ENCODE measurements at places on chromosomes 5 and 9.

GRCh38 chr5:151174612-151175101 lies 17.1 kb upstream of the ANXA6 start:
- DNase-seq, result peak; percentile 97

DNA sequence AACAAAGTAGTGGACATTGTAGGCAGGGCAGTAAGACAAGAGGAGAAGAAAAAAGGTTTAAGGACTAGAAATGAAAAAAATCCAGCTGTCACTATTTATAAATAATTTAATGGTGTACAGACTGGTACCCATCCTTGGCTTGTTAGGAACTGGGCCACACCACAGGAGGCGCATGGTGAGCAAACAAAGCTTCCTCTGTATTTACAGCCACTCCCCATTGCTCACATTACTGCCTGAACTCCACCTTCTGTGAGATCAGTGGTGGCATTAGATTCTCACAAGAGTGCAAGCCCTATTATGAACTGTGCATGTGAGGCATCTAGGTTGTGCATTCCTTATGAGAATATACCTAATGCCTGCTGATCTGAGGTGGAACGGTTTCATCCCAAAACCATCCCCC lies 62.6 kb upstream of the DMAC1 start:
- DNase-seq, result no peak

GRCh38 chr9:92187989-92188714 lies 72.9 kb upstream of the SPTLC1 start:
- DNase-seq, result no peak

- no peak for DNase-seq
These were observed 716.4 kb downstream of the SEMA5A start for GRCh38 chr5:8829323-8830029.

DNA sequence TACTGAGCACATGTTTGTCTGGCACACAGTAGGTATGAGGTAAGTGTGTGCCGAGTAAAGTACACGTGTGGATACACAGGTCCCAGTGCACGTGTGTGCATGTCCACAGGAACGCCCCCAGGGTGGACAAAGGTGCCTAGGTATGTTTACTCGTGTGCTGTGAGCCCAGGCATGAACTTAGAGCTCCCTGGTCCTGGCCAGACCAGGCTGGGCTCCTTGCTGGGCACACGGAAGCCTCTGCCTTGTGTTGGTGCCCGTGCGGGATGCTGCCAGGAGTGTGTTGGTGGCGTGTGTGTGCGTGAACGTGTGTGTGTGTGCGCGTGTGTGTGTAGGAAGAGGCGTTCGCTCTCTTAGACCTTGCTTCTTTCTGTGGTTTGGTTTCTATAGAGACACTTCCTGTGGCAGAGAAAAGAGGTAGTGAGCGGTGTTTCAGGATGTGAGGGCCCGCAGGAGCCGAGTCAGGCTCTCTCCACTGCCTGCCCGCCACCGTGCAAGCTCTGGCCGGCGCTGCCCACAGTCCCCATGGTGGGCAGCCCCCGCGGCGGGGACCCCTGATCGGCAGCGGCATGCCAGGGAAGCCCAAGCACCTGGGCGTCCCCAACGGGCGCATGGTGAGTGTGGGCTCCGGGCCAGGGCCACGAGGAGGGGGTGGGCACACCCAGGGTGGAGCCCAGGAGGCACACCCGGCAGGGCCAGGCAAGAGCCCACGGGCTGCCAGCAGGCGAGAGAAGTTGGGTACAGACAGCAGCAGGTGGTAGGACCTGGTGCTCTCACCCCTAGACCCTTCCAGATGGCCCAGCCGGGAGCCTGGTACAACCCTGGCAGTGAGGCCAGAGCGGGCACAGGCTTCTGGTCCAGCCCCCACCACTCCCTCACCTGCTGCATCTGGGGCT lies at the start of gene RGS14:
Gene RGS14, plus strand, starts transcription at position 466 of the 893 bp plus-strand sequence. Its CDS starts 101 bp downstream, at position 567.
- peak; percentile 54 for DNase-seq

GRCh38 chr5:38938973-38939372 lies 93.2 kb downstream of the OSMR start:
- no peak for DNase-seq

DNA sequence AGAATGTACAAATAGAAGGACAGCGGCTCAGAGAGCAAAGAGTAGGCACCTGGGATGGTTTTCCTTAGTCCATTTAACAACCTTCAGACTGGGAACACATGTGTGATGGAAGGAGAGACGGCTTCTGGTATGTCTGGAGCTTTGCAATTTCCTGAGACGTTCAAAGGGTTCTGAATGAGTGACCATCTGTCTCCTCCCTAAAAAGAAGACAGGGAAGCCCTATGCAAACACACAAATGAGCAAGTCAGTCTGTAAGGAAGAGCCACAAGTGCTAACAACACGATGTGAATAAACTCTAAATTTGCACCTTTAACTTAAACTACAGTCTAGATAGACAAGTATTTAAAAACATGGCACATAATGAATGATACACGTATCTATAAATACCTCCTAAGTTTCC lies 391.0 kb downstream of the ICE1 start:
- peak; percentile 24 for DNase-seq

- DNase-seq, result no peak
These were observed 109.4 kb downstream of the CCDC192 start for GRCh38 chr5:127812570-127812969.

- DNase-seq, result no peak
These were observed 14.7 kb downstream of the ERP44 start for GRCh38 chr9:100084128-100084453.

DNA sequence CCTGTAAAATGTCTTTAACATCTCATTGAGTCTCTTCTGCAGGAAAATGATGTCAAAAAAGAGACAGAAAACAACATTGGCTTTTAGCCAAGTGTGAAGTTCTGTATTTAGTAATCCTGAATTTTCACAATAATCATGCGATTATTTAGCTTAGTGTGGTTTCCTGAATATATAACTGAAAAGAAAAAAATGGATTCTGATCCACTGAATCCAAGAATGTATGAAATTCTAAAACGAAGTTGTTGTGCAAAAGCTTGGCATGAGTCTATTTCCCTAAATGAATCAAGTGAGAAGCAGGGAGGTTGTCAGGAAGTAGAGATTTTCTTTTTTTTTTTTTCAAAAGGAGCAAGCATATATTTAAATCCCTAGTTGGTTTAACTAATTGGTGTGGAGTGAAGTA lies 145.9 kb upstream of the CDH6 start:
- DNase-seq, result no peak

DNA sequence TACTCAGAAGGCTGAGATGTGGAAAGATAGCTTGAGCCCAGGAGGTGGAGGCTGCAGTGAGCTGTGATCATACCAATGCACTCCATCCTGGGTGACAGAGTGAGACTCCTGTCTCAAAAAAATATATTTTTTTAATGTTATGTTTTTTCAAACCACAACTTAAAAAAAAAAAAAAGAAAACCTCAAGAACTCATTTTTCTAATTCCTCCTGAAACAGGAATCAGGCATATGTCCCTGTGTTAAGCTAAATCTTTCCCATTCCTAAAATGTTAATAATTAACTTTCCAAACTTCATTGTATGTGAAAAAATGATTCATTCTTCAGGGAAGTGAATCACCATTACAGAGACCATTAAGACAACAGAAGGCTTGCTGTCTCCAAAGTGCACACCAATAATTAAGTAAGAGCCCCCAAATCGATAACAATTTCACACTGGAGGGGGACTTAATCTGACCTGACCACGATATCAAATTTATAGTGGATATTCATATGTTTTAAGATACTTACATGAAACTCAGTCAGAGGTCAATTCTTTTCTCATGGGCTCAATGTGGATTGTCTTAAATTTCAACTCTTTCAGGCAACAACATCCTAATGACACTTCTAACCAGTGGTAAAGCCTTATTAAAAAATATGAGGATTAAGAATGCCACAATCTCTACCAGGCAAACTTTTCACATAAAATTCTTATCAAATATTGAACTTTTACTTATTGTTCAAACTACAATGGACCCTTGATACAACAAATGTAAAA lies 5.2 kb downstream of the CEMIP2 start:
- DNase-seq, result no peak

DNA sequence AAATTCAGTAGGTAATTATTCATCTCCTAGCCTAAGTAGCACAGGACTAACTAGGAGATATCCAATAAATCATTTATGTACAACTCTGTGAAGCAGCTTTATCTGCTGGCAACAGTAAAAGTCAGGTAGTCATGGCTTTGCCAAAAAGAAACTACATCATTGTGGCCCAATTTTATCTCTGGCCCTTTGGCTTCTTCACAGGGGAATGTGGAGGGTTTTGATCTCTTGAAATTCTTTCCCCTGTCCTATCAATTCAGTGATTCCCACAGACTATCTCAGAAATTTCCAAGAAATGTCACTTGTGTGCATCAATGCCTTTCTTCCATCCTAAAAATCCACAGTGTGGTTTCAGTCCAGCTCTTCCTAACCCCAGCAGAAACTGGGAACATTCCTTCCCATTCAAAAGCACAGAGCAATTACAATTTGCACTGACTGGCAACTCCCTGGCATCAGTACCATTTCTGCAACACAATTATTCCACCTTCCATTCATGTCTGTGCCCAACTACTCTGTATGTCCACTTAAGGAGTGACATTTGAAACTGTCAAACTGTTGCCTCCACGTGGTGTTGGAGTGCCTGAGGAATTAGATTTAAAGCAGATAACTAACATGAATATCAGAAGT lies 6.6 kb downstream of the CDC14B start:
- no peak for DNase-seq

- DNase-seq, result no peak
These were observed 182.8 kb downstream of the CFAP90 start for GRCh38 chr5:7668161-7668560.

DNA sequence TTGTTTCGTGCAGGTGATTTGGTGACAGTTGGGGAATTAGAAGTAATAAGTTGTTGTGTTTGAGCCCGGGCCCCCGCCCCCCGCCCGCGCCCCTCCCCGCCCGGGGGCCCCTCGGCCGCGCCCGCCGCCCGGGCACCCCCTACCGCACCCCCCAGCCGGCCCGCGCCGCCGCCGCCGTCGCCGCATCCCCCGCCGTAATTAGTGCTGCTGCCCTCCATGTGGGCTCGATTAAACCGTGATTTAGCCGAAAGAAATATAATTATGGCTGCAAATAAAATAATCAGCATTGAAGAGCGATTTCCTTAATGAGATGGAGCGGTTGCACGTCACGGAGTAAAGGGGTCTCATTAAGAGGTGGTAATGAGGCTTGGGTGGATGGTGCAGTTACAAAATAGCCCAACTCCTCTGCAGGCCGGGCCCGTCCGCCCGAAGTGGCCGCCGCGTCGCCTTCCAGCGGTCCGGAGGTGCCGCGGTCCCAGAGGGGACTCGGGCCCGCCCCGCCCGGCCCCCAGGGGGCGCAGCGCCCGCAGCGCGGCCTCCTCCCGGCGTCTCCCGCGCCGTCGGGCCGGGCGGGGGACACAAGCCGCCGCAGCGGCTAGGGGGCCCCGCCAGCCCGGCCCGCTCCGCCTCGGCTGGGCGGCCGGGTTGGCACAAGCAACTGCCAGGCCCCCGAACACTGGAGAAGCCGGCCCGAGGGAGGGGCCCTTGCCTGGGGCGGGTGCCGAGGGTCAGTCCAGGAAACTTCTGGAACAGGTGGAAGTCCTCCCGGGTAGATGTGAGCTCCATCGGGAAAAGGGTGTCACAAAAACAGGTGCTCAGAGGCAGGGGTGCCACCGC lies 6.9 kb upstream of the OTP start:
- peak; percentile 22 for DNase-seq

GRCh38 chr5:153829510-153830065 lies 209.1 kb downstream of the FAM114A2 start:
- no peak for DNase-seq

DNA sequence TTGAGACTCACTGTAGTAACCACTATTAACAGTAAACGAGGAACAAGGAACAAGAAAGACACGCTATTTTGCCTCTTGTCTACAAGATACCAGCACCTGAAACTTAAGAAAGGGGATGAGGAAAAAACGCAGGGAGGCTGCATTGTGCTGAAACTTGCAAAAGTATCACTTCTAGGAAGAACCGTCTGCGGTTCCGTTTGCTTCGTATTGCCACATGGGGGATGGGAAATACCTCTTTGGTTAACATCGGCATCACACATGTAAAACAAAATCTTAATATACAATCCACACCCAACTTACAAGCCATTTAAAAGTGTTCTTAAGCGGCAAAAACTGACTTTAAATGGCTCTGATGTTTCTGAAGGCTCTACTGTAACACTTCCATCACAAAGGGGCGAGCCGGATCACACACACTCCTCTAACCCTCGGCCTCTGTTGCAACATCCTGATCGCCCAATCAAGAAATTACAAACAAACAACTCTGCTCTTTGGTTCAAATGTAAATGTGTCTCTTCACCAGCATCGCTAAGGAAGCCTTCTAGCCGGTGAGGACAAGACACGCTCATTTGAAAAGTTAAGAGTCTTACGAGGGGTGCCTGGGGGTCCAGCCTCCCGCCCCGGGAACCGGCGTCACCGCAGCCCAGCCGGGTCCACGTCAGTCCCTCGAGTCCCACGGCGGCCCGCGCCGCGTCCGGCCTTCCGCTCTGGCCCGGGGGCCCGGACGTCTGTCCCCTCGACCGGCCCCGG lies 621 bp downstream of the SEC16A start:
- DNase-seq, result no peak

DNA sequence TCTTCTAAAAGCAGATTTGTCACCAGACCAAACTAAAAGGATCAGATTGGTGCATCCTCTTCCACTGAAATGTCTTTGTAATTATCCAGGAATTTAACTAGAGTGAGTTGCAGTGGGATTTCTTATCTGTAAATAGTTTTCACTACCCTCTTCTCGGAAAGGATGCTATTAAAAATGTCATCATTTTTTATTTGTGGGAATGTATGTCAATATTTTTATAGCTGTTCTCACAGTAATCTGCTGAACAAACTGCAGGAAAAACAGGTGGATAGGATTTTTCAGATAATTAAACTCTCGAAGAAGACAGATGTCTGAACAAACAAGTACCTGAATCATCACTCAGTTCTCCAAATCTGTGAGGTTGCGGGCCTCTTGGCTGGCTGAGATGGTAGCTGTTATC lies 62.7 kb downstream of the RAB14 start:
- peak; percentile 11 for DNase-seq

- DNase-seq, result no peak
These were observed 110.6 kb downstream of the HTR4 start for GRCh38 chr5:148543727-148544126.

DNA sequence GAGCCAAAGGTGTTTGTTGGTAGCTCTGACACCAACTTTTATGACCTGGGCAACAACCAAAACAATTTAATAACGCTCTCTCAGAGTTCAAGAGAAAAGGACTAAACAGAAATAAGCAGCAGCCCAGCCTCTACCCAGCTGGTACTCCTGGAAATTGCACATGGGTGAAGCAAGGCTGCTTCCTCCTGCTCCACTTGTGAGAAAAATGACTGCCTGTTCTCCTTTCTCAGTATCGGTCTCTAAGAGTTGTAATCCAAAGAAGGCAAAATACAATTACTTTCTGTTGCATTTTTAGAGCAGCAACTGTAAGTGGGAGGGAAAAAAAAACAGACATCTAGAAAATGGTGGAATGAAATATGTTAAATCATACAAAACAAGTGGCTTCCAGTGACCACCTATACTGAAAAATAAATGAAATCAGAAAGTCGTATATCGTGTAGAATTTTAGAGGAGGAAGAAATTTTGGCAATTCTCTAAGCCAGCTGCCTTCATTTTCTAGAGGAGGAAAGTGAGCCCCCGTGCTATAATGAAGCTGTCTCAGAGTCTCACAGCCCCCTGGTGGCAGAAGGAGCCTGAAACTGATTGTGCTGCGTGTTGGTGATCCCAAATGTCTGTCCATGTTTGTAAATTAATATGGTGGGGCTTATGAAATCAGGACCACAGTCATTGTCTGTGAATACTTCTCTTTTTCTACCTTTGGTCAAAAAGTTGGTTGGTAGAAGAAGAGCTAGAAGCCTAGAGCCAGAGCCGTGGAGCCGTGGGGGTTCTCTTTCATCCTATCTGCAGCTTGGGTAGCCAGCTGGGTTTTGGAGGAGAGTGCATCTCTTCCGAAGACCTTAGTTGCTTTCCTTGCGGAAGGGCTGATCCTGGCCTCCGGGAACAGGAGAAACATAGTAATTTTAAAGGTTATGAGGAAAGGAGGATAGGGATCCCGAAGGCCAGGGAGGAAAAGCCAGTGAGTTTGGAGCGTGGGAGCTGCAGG lies 139.9 kb downstream of the PIP5K1B start:
- DNase-seq, result no peak

Data from NCI-H524 (cell line).